ENCODE measurements at places on chromosomes 7 and 10.

DNA sequence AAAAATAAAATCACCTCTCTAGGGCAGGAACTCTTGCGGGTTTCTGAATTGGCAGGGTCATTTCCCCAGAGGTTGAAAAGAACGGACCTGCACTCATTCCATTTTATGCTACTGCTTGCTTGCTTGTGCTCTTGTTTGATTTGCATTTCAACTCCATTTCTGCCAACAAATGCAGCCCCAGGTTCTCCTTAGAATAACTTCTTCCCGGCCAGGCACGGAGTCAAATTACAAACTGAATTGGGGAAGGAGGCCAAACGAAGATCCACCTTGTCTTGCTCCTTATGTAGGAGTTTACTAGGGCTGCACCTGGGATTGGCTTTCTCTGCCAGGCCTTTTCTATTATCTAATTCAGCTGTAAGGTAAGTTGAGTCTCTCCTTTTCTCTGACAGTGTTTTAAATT, 79.6 kb downstream of the HGF start:
- DNase-seq: no peak
- no peaks in the 10 kb centered on the region for H3K27me3 ChIP-seq
- no peaks in the 10 kb centered on the region for H3K36me3 ChIP-seq

DNA sequence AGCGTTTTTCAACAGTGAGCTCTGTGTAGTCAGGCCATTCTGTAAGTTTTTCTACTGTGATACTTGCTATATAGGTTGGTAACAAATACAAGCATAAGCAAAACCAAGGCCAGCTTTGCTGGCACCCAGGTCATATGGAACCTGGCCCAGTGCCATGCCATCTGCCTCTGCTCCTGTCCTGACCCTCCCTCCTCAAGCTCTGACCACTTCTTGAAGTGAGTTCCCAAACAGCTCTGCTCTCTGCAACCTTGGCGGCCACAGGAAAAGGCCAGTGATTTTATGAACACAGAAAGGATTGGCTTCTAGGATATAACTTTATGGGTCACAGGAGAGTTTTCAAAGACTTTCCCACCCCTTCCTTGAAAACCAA, 12.8 kb downstream of the NOD1 start:
- H3K27ac ChIP-seq: no peak overlapping the region
- no peaks in the 10 kb centered on the region for H3K27me3 ChIP-seq
- peaks cover 8% of the 10 kb centered on the region for H3K4me1 ChIP-seq
- no peak for DNase-seq
- no peak overlapping the region for H3K4me3 ChIP-seq

GRCh38 chr10:95640891-95641315, 15.6 kb downstream of the ALDH18A1 start:
- H3K27me3 ChIP-seq: no peaks in the 10 kb centered on the region
- H3K4me1 ChIP-seq: no peaks in the 10 kb centered on the region
- H3K36me3 ChIP-seq: peaks cover 53% of the 10 kb centered on the region
- no peak for DNase-seq

- no peak overlapping the region for H3K27ac ChIP-seq
- no peaks in the 10 kb centered on the region for H3K36me3 ChIP-seq
- H3K4me1 ChIP-seq: no peaks in the 10 kb centered on the region
- H3K27me3 ChIP-seq: no peaks in the 10 kb centered on the region
- no peak overlapping the region for H3K4me3 ChIP-seq
Observed at GRCh38 chr7:70069977-70070376, 471.7 kb downstream of the AUTS2 start.

- H3K36me3 ChIP-seq: no peaks in the 10 kb centered on the region
- no peaks in the 10 kb centered on the region for H3K4me1 ChIP-seq
- DNase-seq: no peak
- H3K27me3 ChIP-seq: no peaks in the 10 kb centered on the region
Observed at GRCh38 chr7:54596747-54597146, 54.6 kb downstream of the VSTM2A start.

DNA sequence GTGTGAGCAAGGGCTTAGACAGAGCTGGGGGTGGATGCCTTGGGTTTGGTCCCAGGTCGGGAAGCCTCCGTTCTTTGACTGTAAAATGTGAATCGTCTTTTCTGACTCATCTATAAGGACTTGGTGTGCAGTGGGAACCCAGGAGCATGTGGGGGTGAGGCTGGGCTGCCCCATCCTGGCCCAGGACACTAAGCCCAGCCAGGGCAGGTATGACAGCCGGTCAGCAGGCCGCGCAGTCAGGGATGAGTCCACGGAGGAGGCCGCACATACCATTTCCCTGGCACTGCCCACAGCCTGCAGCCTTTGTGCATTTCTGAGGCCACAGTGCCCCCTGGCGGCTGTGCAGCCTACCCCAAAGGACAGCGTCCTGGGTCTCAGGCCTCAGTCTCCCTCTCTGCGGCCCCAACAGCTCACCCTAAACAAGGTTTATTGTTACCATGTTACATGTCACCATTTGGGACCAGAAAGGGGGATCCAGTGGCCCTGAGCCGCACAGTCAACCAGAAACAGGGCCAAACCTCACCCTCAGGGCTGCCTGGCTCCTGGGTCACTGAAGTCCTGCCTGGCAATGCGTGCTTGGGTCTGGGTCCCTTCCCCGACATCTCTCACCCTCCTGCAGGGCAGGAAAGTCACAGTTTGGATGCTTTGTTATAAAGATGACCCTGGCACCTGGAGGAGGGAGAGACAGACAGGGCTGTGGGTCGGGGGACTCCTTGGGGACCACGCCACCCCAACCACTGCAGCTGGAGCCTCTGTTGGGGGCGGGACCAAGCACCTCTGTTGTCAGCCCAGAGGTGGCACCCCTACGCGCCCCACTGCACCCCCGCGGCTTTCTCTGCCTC, 14.4 kb upstream of the SH2B2 start:
- no peak overlapping the region for H3K4me3 ChIP-seq
- H3K36me3 ChIP-seq: no peaks in the 10 kb centered on the region
- no peak overlapping the region for H3K27ac ChIP-seq
- no peaks in the 10 kb centered on the region for H3K4me1 ChIP-seq

DNA sequence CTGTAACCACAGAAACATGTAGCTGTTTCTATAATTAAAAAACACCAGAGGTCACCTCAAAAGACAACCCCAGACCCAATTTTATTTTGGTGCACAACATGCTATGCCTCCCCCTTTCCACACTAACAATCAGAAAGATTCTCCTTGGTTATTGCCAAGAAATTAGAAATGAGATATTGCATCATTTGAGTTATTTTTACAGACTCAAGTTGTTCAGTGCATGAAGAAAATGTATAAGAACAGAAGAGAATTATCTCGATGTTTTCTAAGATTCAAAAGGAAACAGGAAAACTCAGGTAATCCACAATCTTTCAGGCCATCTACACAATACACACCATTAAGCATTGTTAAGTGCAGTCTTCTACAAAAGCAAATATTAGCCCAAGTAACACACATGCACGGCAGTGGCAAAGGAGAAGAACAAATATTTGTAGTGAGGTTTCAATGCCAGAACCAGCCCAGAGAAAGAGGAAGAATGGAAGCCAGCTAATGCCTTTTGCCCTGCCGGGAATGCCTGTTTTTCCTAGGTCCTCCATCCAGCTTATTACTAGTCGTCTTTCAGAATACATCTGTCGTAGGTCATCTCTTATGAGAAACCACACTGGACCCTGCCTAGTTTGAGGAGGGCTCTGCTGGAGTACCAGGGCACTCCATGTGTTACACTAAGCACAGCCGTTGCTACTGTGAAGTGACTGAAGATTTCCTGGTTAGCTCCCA, 67.6 kb upstream of the C1GALT1 start:
- DNase-seq: no peak
- no peak overlapping the region for H3K4me3 ChIP-seq
- no peak overlapping the region for H3K27ac ChIP-seq
- peaks cover 9% of the 10 kb centered on the region for H3K4me1 ChIP-seq
- no peaks in the 10 kb centered on the region for H3K27me3 ChIP-seq

- H3K4me1 ChIP-seq: no peaks in the 10 kb centered on the region
- H3K36me3 ChIP-seq: no peaks in the 10 kb centered on the region
- no peak overlapping the region for H3K27ac ChIP-seq
- no peaks in the 10 kb centered on the region for H3K27me3 ChIP-seq
- no peak for DNase-seq
Observed at GRCh38 chr7:120394595-120394994, 121.6 kb downstream of the KCND2 start.

DNA sequence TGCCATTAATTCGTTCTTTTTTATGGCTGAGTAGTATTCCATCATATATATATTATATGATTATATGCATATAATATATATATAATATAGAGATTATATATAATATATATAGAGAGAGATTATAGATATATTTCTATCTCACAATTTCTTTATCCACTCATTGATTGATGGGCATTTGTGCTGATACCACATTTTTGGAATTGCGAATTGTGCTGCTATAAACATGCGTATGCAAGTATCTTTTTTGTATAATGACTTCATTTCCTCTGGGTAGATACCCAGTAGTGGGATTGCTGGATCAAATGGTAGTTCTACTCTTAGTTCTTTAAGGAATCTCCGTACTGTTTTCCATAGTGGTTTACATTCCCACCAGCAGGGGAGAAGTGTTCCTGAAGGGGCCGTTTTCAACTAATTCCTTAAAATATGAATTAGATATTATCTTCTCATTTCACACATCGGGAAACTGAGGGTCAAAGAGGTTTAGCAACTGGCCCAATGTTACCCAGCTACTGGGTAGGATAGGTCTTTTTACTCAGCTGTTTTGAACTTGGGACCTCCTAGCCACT, 16.5 kb downstream of the NFE2L3 start:
- no peaks in the 10 kb centered on the region for H3K27me3 ChIP-seq
- no peak overlapping the region for H3K27ac ChIP-seq
- no peak for DNase-seq
- H3K4me1 ChIP-seq: peaks cover 11% of the 10 kb centered on the region

DNA sequence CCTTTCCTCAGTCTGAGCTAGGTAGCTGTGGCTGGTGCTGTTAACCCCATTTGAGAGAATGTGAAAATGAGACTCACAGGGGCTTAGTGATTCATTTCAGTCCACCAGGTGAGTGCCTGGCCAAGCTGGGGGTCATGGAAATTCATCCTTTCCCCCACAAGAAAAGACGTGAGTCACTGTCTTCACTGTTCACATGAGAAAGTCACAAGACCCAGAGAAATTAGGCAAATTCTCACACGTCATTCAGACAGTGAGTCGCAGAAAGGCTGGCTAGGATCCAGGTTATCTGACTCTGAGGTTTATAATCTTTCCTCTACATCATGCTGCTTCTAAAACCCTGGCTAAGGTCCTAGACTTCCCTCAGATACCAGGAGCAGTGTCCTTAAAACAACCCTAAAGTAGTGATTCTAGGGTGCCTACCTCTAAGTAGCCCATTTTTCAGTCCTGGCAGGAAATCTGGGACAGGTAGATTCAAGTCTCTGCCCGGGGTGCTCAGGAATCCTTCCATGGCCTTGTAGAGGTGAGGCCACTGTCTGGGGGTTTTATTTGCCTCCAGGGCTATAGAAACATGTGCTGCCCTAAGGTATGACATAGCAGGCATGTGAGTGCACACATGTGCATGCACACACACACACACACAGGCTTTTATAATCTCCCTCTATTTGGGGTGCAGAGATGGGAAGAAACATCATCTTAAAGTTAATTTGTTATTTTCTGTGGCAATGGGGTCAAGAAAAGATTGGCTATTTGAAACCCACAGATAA, 427.9 kb upstream of the CELF2 start:
- no peak for DNase-seq
- no peaks in the 10 kb centered on the region for H3K27me3 ChIP-seq
- no peaks in the 10 kb centered on the region for H3K4me1 ChIP-seq
- no peak overlapping the region for H3K4me3 ChIP-seq
- H3K36me3 ChIP-seq: no peaks in the 10 kb centered on the region

DNA sequence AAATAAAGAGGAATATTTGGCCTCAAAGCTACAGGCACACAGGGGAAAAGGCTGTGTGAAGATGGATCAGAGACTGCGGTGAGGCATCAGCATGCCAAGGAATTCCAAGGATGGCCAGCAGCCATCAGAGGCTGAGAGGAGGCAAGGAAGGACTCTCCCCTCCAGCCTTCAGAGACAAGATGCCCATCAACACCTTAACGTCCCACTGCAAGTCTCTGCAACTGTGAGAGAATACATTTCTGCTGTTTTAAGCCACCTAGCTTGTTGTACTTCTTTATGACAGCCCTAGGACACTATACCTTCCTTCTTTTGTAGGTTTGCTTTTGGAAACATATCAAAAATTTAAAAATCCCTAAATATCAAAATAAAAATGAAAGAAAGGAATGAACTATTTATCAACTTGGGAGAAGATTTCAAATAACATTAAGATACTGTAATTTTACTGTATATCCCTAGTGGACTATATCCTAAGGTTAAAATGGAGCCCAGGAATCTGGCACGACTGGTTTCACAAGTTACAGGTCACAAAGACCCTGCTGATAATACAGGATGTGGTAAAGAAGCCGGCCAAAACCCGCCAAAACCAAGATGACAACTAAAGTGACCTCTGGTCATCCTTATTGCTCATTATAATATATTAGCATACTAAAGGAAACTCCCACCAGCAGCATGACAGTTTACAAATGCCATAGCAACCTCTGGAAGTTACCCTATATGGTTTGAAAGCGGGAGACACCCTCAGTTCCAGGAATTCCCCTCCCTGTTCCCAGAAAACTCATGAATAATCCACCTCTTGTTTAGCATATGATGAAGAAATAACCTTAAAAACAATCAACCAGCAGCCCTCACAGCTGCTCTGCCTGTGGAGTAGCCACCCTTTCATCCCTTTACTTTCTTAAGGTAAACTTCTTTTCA, 185.2 kb downstream of the AVL9 start:
- DNase-seq: no peak
- H3K36me3 ChIP-seq: no peaks in the 10 kb centered on the region
- no peak overlapping the region for H3K27ac ChIP-seq
- no peaks in the 10 kb centered on the region for H3K27me3 ChIP-seq
- peaks cover 6% of the 10 kb centered on the region for H3K4me1 ChIP-seq

DNA sequence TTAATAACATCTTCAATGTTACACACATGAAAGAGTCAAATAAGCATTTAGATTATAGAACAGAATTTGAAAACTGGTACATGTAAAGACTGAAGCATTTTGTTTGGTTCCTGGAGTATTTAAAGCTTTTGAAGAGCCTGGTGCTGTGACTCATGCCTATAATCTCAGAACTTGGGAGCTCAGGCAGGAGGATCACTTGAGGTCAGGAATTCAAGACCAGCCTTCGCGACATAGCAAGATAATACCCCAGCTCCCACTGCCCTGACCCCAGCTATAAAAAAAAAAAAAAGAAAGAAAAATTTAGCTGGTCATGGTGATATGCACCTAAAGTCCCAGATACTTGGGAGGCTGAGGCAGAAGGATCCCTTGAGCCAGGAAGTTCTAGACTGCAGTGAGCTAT, 87.8 kb downstream of the HDAC9 start:
- H3K36me3 ChIP-seq: no peaks in the 10 kb centered on the region
- no peak overlapping the region for H3K4me3 ChIP-seq
- H3K4me1 ChIP-seq: no peaks in the 10 kb centered on the region
- H3K27me3 ChIP-seq: no peaks in the 10 kb centered on the region
- H3K27ac ChIP-seq: no peak overlapping the region

All from pancreas (tissue), 10 donors.